ENCODE measurements at places on chromosomes 12 and 14.

- no peak for DNase-seq
These were observed 670.9 kb downstream of the DIO2 start for GRCh38 chr14:79540394-79540793.

DNA sequence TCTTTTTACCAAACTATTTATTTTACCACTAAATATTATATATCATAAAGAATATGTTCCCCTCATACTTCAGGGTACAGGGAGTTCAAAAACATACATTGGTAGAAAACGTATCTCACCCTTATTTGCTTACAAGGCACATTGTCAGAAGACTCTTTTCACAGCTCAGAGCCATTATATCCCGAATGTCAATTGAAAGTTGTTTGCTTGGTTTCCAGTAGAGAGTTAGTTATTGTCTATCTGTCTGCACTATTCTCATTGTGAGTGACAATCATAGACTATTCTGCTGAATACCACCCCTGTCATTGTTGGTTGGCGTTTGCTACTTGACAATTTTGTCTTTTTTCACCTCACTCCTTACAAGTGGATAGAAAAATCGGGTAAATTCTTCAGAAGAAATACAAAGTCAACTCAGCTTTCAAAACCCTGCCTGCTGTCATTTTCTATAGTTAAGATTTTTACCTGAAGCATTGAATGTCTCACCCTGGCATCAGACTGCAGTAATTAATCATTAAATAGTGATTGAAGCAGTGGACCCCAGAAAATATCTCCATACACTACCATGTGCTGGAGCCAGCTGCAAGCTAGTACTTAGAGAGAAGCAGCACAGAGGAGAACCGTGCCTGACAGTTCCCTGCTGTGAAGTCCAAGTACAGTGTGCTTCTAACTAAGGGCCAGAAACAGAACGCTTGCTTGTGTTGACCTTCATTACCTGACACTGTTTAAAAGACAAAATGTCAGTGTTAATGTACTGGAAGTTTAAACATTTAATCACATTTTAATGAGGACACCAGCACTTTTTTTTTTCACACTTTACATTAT, 510.6 kb downstream of the RERGL start:
- no peak for DNase-seq

- no peak for DNase-seq
These were observed 116.3 kb upstream of the VASH1 start for GRCh38 chr14:76644855-76645518.

- DNase-seq = no peak
These were observed 64.4 kb upstream of the KICS2 start for GRCh38 chr12:64286521-64286920.

- no peak for DNase-seq
These were observed 188.9 kb downstream of the NPAS3 start for GRCh38 chr14:33127531-33127930.

GRCh38 chr14:95500201-95500681, 16.2 kb downstream of the SYNE3 start:
- DNase-seq = no peak

- DNase-seq = no peak
These were observed 7.3 kb downstream of the IFFO1 start for GRCh38 chr12:6548556-6548955.

GRCh38 chr12:14612250-14612649, 44.6 kb upstream of the PLBD1 start:
- no peak for DNase-seq

GRCh38 chr12:15497671-15498292, 175.5 kb downstream of the PTPRO start:
- DNase-seq = no peak

DNA sequence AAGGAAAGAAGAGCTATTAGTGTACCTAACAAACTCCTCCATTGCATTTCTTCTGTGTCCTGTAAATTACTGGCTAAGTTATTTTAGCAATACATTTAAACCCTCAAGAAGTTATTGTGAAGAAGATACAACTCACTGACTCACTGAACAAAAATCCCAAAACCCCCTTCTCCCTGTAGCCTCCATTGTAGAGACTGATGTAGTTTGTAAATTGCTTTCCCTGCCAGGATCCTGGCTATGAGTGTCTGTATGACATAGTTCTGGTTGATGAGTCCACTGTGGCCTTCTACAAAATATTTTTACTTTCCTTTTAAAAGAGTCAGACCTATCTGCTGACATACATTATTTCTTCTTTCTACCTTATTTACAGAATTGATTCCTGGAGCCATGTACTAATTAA, 155.6 kb downstream of the SLC6A15 start:
- no peak for DNase-seq

DNA sequence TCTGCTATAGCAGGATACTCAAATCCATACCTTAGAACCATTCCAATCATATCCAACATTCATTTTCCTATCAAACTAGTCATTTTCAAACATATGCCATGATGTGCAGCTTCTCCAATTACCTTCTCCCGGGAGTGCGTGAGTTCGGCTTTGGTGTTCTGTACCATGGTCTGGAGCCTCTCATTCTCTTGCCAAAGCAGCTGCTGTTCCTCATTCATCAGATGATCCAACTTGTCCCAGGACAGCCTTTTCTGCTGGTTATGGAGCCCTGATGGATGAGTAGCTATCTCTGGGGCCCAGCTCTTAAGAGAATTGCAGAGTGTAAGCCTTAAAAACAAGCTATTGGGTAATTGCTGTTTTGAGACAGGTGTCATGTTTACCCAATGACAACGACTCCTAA, 71.1 kb upstream of the SAV1 start:
- no peak for DNase-seq

DNA sequence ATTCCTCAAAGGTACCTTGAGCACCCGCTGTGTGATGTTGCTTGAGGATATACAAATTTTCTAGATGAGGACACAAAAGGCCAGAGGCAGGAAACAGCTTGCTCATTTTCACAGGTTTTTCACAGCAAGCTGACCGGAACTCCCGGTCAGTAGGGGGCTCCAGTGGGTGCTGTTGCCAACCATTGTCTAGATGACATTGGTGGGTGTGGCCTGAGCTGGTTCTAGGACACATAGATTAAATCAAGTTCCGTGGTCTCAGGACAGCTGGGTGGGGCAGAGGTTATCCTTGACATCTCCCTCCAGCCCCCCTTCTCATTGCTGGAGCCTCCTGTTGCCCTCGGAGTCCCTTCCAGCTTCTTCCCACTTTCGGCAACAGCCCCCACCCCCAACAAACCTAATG, 153.6 kb upstream of the FKBP4 start:
- DNase-seq = no peak

- no peak for DNase-seq
These were observed 94.5 kb downstream of the RMST start for GRCh38 chr12:97557116-97557515.

DNA sequence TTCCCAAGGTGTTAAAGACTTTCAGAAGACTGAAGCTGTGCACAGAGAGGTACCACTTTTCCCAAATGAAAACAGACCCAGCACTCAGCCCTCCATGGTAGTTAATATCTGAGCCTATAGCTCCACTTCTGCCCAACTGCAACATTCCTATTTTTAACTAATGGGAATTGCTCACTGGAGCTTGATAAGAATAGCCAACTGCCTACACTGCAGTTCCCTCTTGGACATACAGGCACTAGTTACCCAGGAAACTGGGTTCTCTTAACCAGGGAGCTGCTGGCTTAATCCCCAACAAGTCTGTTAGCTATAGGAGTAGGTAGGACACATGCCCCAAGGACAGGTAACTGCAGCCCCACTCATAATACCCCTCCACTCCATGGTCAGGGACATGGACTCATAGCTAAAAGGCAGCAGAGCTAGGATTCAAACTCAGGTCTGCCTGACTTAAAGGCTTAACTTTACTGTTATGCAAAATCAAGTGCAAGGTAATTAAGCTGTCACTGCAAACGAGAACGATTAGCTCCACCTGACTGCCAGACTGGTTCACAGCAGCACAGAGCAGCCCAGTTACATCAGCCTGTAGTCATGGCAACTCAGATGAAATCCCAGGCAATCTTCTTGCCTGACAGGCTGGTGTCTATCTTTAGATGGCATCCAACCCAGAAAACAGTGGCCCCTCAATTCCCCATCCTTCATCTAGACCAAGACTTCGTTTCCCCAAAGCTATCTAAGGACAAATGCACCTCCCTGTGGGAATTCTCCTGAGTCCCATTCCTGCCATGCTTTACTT, 77.1 kb upstream of the ACTN1 start:
- DNase-seq = no peak

DNA sequence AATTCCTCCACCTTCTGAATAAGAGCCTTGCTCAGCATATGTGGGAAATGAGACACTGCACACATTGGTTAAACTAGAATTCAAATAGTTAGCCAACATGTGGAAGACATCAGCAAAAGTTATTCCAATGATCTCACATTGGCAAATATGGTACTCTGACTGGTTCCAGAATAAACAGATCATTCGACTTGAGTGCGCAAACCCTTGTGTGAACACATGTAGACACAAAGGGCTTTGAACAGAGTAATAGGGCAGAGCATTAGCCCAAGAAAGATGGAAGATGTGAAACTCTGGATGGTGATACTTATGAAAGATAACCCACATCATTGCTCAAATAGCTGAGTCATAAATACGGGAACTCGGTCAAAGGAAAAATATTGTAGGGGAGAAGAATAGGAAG, 1133.4 kb upstream of the SEL1L start:
- no peak for DNase-seq

- DNase-seq = no peak
These were observed 92.0 kb downstream of the TTLL5 start for GRCh38 chr14:75752907-75753594.

- no peak for DNase-seq
These were observed 44.4 kb downstream of the DGLUCY start for GRCh38 chr14:91158091-91158790.

- no peak for DNase-seq
These were observed 121.2 kb downstream of the RAD51B start for GRCh38 chr14:67940486-67941455.

DNA sequence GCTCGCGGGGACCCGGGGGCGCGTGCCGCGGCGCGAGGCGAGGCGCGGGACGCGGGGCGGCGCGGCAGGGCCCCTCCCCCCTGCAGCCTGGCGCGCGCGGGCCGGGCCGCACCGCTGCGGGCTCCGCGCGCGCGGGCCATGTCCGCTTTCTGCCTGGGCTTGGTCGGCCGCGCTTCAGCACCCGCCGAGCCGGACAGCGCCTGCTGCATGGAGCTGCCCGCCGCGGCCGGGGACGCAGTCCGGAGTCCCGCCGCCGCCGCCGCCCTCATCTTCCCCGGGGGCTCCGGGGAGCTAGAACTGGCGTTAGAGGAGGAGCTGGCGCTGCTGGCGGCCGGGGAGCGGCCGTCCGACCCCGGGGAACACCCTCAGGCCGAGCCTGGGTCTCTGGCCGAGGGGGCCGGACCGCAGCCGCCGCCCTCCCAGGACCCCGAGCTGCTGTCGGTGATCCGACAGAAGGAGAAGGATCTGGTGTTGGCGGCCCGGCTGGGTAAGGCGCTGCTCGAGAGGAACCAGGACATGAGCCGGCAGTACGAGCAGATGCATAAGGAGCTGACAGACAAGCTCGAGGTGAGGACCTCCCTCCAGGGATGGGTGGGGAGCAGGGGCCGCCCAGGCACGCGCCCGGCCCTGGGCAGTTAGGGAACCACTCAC, 820 bp downstream of the BICDL1 start:
- DNase-seq = peak; percentile 41

- DNase-seq = no peak
These were observed 8.7 kb upstream of the SLC4A8 start for GRCh38 chr12:51415931-51416330.

- DNase-seq = peak; percentile 53
These were observed at the start of gene ANKRD52 for GRCh38 chr12:56258068-56258819. ANKRD52 (minus strand) TSS chr12:56258384; CDS start chr12:56258269, 115 bp downstream.

GRCh38 chr12:100959481-100959880, 164.9 kb downstream of the ANO4 start:
- no peak for DNase-seq

DNA sequence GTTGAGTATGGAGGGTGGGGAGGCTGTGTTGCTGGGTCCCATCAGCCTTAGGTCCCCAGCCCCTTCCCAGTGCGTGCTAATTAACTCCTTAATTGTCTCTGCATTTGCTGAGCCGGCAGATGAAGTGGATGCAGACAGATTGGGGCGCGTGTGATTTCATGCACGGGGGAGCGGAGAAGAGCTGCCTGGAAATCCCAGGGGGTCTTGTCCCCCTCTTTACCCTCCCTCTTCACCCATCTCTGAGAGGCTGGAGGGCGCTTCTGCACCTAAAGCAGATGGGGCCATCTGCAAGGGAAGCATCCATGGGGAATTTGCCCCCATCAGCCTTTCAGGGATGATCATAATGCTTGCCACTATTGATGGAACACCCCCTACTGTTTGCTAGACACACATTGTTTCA, 4.4 kb upstream of the ASIC1 start:
- no peak for DNase-seq

- DNase-seq = no peak
These were observed 193.1 kb downstream of the LRFN5 start for GRCh38 chr14:41799817-41800216.

- no peak for DNase-seq
These were observed 21.8 kb downstream of the CHST11 start for GRCh38 chr12:104478396-104479122.

GRCh38 chr12:48952691-48953090, 4.6 kb downstream of the ARF3 start:
- DNase-seq = no peak

GRCh38 chr12:27899151-27899661, 73.3 kb downstream of the PTHLH start:
- no peak for DNase-seq

All from stimulated activated CD8-positive, alpha-beta memory T cell treated with anti-CD3 and anti-CD28 coated beads, Interleukin-7, amount 100 ng/mL, for 1 hour (primary cell).